ENCODE measurements at places on chromosomes 7 and 10.
A peak's percentile ranks its signal among the peaks of the same experiment; 100 is the strongest.

DNA sequence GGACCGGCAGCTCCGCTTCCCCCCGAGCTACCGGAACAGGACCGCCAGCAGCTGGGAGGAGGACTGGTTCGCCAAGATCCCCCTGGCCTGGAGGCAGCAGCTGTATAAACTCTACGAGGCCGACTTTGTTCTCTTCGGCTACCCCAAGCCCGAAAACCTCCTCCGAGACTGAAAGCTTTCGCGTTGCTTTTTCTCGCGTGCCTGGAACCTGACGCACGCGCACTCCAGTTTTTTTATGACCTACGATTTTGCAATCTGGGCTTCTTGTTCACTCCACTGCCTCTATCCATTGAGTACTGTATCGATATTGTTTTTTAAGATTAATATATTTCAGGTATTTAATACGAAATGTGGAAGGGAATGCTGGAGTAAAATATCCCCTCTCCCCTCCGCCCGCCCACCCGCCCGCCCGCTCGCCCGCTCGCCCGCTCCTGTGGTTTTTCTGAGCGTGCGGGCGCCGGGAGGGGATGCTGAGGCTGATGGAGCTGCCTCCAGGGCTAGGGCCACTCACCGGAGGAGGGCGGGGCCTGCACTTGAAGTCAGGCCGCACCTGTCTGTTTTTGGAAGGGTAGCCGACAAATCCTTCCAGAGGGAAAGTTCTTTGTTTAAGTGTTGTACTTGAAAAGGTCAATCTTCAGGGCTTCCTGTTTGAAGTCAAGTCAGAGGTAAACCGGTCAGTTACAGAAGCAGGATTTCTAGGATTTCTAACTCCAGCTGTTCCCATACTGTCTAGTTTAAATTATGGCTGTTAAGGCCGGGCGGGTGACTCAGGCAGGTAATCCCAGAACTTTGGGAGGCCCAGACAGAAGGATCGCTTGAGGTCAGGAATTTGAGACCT is 30.5 kb downstream of the CHST12 start:
- no peak for DNase-seq

GRCh38 chr10:77592510-77592909 is 45.1 kb downstream of the KCNMA1 start:
- no peak for DNase-seq

- DNase-seq: no peak
Measured at GRCh38 chr7:133448012-133448411, 195.1 kb downstream of the EXOC4 start.

GRCh38 chr10:6162589-6163356 is 40.0 kb upstream of the PFKFB3 start:
- no peak for DNase-seq

GRCh38 chr7:40599836-40600235 is 465.0 kb downstream of the SUGCT start:
- DNase-seq: no peak

- no peak for DNase-seq
Measured at GRCh38 chr10:101535949-101536348, 52.1 kb downstream of the POLL start.

DNA sequence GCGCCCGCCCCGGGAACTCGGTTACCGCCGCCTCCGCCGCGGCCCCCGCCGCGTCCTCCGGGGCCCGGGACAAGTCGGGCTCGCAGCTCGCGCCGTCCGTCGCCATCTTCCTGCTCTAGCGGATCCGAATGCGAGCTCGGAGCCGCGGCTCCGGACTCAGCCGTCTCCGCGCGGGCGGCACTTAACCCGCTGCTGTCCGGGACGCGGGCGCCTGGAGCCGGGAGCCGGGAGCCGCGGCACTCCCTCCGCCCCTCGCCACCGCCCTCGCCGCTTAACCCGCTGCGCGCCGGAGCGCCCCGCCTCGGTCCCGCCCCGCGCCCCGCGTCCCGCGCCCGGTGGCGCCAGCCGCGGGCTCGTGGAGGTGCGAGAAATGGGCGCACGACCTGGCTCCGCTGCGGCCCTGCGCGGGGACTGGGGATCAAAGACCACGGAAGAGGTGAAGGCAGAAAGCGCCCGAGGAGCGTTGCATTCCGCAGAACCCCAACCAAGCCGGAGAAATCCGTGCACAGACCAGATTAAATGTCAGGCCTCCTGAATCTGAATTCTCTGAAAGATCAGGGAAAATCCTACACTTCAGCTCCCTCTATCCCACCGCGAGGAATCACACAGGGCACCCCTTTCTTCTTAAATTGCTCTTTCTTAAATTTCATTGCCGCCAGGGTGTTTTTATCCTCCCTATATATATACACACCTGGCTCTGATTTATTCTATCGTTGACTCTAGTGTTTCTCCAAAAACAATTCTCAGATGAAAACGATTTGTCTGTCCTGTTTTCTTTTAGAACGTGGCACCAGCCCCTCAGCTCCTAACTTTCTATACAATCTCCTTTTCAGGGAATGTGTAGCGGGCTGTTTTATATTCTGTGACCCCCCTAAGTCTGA is at the start of gene CTTNBP2:
CTTNBP2 (minus strand) TSS at position 132 of the 881 bp plus-strand sequence; CDS start at position 106, 26 bp downstream.
- peak; percentile 32 for DNase-seq
